ENCODE measurements at places on chromosomes 7 and 10.

GRCh38 chr10:33820531-33820930 lies 486.1 kb upstream of the NRP1 start:
- no peak for DNase-seq

DNA sequence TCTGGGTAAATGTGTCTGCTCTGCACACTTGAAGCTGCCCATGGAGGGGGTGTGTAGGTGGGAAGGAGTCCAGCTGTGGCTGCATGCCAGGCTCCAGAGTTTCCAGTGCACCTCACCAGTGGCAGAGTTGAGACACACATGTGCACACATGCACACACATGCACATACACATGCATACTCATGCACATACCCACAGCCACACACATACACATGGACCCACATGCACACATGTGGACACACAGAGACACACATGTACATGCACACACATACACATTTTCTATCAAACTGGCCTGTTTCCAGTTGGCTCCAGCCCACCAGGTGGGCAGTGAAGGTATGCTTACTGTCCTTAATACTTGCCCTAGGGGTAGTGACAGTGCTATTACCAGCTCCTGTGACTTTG lies 99.7 kb downstream of the RAMP3 start:
- DNase-seq, result no peak

GRCh38 chr7:69018200-69018599 lies 580.1 kb upstream of the AUTS2 start:
- DNase-seq, result no peak

DNA sequence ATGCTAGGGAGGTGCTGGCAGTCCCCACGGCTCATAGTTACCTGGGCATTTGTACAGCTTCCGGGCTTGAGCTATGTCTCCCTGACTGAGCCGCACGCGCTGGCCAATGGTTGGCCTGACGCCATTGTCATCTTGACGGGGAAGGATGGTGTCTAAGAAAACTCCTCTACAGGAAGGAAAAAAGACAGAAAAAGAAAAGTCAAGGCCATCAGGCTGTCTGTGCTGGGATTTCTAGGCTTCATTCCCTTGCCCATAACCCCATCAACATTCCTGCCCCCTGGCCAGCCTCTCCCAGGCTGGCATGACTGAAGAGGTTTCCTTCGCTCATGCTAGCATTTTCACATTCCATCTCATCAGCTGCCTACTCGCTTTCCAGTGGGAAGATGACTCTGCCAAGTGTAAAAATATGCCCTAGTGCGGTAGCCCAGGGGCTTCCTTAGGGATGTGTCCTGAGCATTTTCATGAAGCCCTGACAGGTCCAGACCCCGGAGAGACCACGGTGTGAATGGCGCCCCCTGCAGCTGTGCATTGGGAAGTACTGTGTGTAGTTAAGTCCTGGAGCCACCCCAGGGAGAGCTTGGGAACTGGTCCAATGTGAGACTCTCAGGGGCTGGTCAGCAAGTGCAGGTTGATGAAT lies 54.5 kb upstream of the OPALIN start:
- DNase-seq, result no peak

- no peak for DNase-seq
Measured at GRCh38 chr7:69435711-69436110, 162.6 kb upstream of the AUTS2 start.

DNA sequence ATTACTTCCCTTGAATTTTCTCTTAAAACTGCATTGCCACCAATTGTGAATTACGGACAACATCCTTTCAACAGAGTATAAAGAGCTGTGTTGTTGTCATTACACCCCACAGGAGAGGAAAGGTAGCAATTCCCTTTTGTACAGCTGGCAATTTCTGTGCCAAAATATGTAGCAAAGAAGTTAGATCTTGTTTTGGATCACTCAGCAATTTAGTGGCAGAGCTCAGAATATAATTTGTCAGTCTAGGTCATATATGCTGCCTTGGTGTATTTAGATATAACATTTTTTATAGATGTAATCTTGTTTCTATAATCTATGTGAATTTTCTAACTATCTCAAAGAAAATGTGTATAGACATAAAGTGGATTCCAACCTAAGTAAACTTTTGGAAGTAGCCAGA lies 38.8 kb downstream of the NRBF2 start:
- DNase-seq, result no peak

DNA sequence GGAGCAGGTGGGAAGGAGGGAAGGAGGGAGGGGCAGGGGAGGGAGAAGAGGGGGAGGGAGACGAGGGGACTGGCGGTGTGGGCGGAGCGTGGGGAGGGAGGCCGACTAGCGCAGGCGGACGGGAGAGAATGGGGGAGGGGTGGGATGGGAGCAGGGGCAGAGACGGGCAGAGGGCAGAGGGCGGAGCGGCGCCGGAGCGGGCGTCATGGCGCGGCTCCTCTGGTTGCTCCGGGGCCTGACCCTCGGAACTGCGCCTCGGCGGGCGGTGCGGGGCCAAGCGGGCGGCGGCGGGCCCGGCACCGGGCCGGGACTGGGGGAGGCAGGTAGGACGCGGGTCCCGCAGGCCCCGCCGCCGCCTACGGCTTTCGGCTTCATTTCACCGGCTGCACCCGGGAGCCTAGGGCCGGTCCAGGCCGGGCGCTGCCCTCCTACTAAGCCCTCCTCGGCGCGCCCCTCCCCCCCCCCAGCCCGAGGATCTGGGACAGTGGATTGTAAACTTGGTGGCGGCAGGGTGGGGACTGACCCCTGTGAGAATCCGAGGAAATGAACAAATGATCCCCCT lies at the start of gene MSRB2:
TSS of gene MSRB2 (plus strand) at position 176 of the 562 bp plus-strand sequence. CDS start at position 206, 30 bp downstream.
- peak; percentile 86 for DNase-seq

All from GM06990 (cell line).